Tongue (tissue), 3 donors: ENCODE measurements at places on chromosomes 1 and 21. TPM values are rescaled to one million over a fixed set of nuclear protein-coding genes. Genes with fewer than 3 reads are reported as not detected.

SYTL1 gene
- total RNA-seq, result 23.1 TPM

CFAP141 gene
- total RNA-seq, result not detected

ANGPTL3 gene
- not detected for total RNA-seq

PLPPR4 gene
- total RNA-seq, result 18.3 TPM

CZIB gene
- total RNA-seq, result 41.9 TPM

FAM229A gene
- 0.82 TPM for total RNA-seq

- no peak for DNase-seq
Measured at GRCh38 chr1:111370871-111371270, 56.7 kb downstream of the OVGP1 start.

DNA sequence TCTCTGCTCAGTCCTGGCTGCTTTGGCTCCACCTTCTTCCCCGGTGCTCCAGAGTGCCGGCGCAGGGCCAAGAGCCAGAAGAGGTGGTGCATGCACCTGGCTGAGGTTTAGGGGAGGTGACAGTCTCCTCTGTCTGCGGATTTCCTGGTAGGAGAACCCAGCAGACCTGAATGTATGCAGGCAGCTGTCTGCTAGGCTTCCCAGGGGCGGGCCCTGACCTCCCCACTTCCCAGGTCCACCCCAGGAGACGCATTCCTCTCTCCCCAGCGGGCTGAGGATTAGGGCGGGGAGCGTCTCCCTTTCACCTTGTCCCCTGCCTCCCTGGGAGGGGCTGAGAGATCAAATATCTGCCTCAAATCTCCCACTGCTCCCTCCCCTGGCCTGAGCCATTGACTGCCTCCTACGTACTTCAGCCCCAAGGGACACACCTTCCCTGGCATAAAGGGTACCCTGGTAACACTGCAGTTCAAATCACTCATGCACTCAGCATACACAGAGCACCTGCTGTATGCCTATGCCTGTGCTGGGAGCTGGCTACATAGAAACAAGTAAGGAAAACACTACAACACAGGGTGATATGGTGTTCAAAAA lies 27.5 kb downstream of the DMBX1 start:
- peak; percentile 48 for DNase-seq

- DNase-seq, result no peak
Measured at GRCh38 chr1:107145637-107146036, 4.8 kb downstream of the NTNG1 start.

GRCh38 chr1:95475686-95476457 lies 241.9 kb downstream of the RWDD3 start:
- no peak for DNase-seq

DNA sequence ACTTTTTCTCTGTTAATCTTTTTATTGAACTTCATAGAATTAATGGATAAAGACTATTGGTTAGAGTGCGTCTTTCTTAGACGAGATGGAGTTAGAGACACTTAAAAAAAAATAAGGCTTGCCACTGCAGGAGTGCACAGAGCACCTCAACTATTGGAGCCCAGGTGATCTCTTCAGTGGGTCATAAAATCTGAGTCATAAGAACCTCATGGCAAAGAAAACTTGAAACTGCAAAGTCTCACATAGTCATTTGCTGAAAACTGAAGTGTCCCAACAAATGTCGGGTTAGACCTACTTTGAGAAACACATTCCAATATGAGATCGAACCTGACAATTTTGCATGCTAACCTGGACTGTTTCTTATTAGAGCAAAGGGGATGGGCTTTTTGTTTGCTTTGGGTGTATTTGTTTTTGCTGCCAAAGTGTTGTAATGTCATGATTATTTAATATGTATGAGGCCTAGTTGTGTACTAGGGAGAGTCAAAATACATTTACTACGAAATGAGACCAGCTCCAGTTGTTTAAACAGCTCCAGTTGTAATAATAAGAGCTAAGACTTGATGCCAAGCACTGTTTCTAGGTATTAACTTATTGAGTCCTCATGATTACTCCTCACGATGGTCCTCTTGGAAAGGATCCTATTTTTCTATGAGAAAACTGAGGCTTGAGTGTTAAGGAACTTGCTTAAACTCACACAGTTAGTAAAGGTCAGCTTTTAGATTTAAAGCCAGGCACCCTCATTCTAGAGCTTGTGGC lies 65.1 kb downstream of the DDR2 start:
- DNase-seq, result no peak

DNA sequence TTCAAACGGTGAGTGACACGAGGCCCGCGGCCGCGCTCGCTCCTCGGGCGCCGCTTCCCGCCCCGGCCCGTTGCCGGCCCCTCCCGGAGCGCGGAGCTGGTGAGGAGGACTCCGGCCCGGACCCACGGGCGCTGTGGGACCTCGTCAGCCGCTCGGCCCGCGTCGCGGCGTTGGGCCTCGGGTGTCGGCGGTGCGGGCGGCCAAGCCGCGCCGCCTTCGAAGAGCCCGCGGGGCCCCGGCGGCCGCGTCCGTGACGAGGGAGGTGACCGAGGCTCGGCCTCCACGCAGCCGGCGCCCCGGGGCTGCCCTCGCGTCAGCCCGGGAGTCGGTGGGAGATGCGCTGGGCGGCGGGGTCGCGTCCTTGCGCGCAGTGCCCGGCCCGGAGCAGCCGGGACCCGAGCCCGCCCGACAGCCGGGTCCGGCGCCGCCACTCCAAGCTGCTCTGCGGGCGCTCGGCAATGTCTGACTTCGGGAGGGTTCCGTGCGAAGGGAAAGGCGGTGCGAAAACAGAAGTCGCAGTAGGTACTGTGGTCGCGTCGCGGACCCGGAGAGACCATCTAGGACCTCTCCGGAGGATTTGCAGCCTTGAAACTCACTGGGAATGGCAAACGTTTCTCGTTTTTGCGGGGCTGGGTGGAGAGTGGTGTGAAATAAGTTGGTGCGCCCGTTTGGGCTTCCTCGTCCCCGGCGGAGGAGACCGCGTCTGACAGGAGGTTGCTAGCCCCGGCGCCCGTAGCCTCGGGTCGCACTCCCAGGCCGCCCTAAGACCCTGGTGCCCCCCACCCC lies 829 bp downstream of the SPEN start:
- DNase-seq, result peak; percentile 47
